Lung (tissue), 17 donors: ENCODE measurements at places on chromosomes 1 and 21. TPM values are rescaled to one million over a fixed set of nuclear protein-coding genes. Genes with fewer than 3 reads are reported as not detected.

- H3K4me1 ChIP-seq: no peaks in the 10 kb centered on the region
- no peaks in the 10 kb centered on the region for H3K27me3 ChIP-seq
- no peak overlapping the region for H3K4me3 ChIP-seq
- H3K27ac ChIP-seq: no peak overlapping the region
- H3K36me3 ChIP-seq: peaks cover 17% of the 10 kb centered on the region
- DNase-seq: no peak
These were observed 47.6 kb downstream of the KIAA0319L start for GRCh38 chr1:35509558-35509957.

Gene RHD
- not detected for total RNA-seq

DNA sequence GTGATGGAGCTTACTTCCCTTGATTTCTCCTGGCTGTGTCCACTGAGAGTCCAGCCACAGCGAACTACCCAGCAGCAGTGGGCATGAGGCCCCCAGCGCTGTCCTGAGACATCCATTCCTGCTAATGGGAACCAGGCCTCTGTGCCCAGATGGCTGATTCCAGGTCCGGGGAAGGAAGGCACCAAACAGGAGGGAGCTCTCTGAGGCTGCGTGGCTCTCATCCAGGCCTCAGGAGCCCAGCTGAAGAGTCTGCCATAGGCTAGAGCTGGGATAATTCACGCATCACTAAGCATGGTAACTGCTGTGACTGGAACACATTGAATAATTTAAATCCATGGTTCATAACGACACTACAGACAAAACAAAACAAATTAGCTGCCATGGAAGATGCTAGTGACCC, 24.7 kb upstream of the LRRC47 start:
- no peak overlapping the region for H3K4me3 ChIP-seq
- H3K27ac ChIP-seq: no peak overlapping the region
- H3K4me1 ChIP-seq: no peaks in the 10 kb centered on the region

DNA sequence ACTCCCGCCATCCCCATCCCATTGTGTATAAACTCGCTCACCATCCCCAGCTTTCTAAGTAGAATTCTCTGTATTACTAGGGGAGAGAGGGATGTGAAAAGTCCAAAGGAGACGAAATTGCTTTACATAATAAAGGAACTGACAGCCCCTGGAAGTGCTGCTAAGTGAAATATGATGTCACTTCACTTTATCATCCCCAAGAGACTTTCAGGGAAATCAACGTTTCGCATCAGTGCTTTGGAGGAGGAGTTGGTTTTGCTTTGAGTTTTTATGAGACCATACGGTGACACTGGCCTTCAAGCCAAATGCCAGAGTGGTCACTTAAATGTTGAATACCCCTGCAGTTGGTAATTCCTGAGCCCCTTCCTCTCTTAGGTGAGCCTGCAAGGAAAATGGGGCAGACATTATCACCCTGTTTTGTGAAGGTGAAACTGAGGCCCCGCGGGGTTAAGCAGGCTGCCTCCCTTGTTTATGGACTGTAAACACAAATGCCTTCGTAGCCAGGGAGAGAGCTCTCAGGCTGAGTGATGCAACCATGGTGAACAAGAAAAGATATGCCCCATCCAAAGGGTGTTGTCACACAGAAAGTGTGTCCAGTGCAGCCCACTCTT, 58.4 kb upstream of the KAZN start:
- H3K27me3 ChIP-seq: no peaks in the 10 kb centered on the region
- no peak for DNase-seq
- peaks cover 6% of the 10 kb centered on the region for H3K4me1 ChIP-seq
- no peak overlapping the region for H3K27ac ChIP-seq
- H3K4me3 ChIP-seq: no peak overlapping the region
- no peaks in the 10 kb centered on the region for H3K36me3 ChIP-seq

GRCh38 chr1:1926886-1927660, 8.0 kb upstream of the TMEM52 start:
- peaks cover 3% of the 10 kb centered on the region for H3K4me1 ChIP-seq
- no peak overlapping the region for H3K27ac ChIP-seq
- H3K4me3 ChIP-seq: no peak overlapping the region
- peaks cover 4% of the 10 kb centered on the region for H3K27me3 ChIP-seq

DNA sequence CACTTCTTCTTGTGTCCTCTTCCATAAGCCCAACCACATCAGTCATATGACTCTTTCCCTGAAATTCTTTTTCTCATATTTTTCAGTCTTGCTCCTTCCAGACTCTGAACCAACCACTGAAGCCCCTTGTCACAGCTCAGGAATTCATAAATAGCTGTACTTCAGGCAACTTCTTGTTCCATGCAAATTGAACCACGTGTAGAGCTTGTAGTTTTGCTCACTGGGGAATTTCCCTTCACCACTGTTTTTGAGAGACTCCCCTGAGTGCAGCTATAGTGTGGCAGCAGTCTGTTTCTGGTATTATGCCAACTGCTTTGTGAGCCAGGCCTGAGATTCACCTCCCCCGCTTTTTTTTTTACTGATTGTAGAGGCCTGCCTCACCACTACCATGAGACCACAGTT, 150.3 kb upstream of the SPAG17 start:
- no peak overlapping the region for H3K27ac ChIP-seq
- no peaks in the 10 kb centered on the region for H3K27me3 ChIP-seq
- no peak overlapping the region for H3K4me3 ChIP-seq
- no peaks in the 10 kb centered on the region for H3K36me3 ChIP-seq
- peak; percentile 71 for DNase-seq

- H3K4me3 ChIP-seq: no peak overlapping the region
- no peaks in the 10 kb centered on the region for H3K4me1 ChIP-seq
- DNase-seq: no peak
These were observed 349.1 kb upstream of the FMN2 start for GRCh38 chr1:239742416-239743109.

Gene LCE1C
- not detected for total RNA-seq

- H3K4me1 ChIP-seq: no peaks in the 10 kb centered on the region
- H3K36me3 ChIP-seq: no peaks in the 10 kb centered on the region
- no peak overlapping the region for H3K27ac ChIP-seq
- no peak for DNase-seq
These were observed 60.0 kb upstream of the KIAA0040 start for GRCh38 chr1:175252561-175252960.

DNA sequence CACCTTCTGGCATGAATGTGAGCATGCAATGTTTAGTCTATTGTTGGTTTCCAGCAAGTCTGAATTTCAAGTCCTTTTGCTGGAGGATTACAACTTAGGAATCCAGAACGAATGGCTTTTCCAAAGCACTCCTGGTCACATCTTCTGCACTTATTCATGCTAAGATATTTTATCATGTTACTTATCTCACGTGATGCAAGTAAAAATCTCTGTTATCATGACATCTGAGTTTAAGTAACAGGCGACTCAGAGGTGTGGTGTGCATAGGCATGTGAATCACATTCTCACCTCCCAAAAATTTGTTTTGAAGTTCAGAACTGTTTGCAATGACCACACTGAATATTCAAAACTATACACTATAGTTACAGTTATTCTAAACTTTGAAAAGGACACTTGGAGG, 204.8 kb upstream of the FGGY start:
- H3K4me3 ChIP-seq: no peak overlapping the region
- no peaks in the 10 kb centered on the region for H3K36me3 ChIP-seq
- no peak overlapping the region for H3K27ac ChIP-seq
- no peaks in the 10 kb centered on the region for H3K27me3 ChIP-seq
- H3K4me1 ChIP-seq: no peaks in the 10 kb centered on the region
- DNase-seq: no peak

- no peak overlapping the region for H3K27ac ChIP-seq
- no peaks in the 10 kb centered on the region for H3K36me3 ChIP-seq
- DNase-seq: no peak
- peaks cover 65% of the 10 kb centered on the region for H3K27me3 ChIP-seq
- H3K4me1 ChIP-seq: no peaks in the 10 kb centered on the region
These were observed 2.5 kb downstream of the WNT3A start for GRCh38 chr1:228009116-228009827.

- no peak for DNase-seq
- no peak overlapping the region for H3K27ac ChIP-seq
These were observed 7.5 kb downstream of the TRAPPC10 start for GRCh38 chr21:44019568-44019958.

Gene SKI
- 90.7 TPM for total RNA-seq

DNA sequence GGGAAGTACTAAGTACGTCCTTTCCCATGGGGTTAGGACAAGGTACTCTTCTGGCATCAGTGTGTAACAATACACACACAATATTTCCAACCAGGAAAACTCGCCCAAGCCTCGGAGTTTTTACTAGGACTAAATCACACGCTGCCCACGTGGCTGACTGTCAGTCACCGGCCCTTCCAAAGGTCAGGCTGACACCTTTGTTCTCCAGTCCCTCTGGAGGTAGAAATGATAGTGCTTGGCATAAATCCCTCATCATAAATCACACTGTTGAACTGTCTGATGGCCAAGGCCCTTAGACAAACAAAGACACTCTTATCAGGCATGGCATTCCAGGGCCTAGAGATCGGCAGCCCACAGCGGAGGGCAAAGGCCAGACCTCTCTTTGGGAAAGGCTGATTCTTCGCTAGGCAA, 16.9 kb upstream of the SLAMF9 start:
- DNase-seq: no peak
- H3K4me3 ChIP-seq: no peak overlapping the region
- no peaks in the 10 kb centered on the region for H3K36me3 ChIP-seq
- H3K27me3 ChIP-seq: no peaks in the 10 kb centered on the region

- DNase-seq: peak; percentile 40
- H3K27me3 ChIP-seq: no peaks in the 10 kb centered on the region
- H3K36me3 ChIP-seq: no peaks in the 10 kb centered on the region
- H3K4me3 ChIP-seq: no peak overlapping the region
These were observed 28.6 kb upstream of the IFNGR2 start for GRCh38 chr21:33374450-33375096.

DNA sequence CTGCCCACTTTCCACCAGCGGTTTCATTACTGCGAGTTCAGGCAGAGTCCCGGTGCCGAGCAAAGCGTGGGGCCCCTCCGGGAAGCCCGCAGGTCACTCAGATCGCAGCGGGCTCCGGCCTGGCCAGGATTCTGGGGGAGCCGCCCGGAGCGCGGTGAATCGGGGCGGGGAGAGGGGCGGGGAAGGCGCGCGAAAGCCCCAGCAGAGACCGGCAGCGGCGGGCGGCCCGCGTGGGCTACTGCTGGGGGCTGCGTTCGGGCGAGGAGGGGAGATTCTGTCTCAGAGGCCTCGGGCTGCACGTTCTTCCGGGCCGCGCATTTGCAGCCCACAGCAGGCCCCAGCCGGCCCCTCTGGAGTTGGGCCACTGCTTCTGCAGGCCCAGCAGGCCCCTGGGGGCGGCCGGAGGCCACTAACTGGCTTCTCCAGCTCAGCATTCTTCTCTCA, 64.7 kb downstream of the SCCPDH start:
- no peaks in the 10 kb centered on the region for H3K27me3 ChIP-seq
- no peak overlapping the region for H3K27ac ChIP-seq
- no peaks in the 10 kb centered on the region for H3K36me3 ChIP-seq
- H3K4me3 ChIP-seq: no peak overlapping the region
- peaks cover 14% of the 10 kb centered on the region for H3K4me1 ChIP-seq
- peak; percentile 57 for DNase-seq

DNA sequence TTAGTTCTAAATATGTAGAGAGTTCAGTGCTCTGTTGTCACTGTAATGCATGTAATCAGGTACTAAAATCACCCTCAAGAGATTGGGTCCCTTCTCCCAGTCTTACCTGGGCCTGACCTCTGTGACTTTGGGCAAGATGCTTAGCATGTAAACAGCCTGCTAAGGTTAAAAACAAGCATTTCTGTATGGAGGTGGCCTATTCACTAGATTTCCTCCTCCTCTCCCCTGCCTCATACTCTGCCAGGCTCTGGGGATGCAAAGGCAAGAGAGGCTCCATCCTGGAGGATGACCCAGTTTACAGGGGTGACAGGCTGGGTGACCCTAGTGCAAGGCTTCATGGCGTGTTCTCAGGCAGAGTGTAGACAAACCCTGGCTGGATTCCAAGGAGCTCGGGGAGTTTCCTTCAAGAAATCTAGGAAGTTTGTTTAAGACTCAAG, 28.8 kb downstream of the VANGL2 start:
- no peak overlapping the region for H3K27ac ChIP-seq
- no peaks in the 10 kb centered on the region for H3K27me3 ChIP-seq
- no peaks in the 10 kb centered on the region for H3K4me1 ChIP-seq
- DNase-seq: no peak

DNA sequence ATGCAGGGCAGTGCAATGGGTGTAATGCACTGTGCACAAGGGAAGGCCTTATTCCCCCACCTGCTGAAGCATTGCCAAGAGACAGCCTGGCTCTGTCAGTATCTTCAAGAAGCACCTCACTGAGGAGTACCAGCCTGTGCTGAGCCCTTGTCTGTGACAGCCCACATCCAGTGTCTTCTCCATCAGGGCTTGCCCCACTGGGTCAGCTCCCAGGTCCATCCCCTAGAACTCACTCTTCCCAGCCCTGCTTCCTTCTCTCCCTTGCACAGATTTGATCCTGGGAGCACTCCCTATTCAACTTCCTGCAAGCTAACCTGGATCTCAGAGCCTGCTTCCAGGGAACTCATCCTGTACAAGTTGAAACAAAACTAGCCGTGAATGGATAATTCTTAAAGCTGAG, 33.6 kb upstream of the IFNGR2 start:
- no peak for DNase-seq
- no peak overlapping the region for H3K4me3 ChIP-seq
- no peaks in the 10 kb centered on the region for H3K36me3 ChIP-seq

Gene TRPM2
- total RNA-seq: 5.9 TPM

Gene MIB2
- 41.6 TPM for total RNA-seq

GRCh38 chr1:211902624-211903291, 72.2 kb upstream of the LPGAT1 start:
- H3K36me3 ChIP-seq: no peaks in the 10 kb centered on the region
- no peaks in the 10 kb centered on the region for H3K4me1 ChIP-seq
- no peak for DNase-seq
- no peak overlapping the region for H3K27ac ChIP-seq
- no peaks in the 10 kb centered on the region for H3K27me3 ChIP-seq

Gene S100A7A
- total RNA-seq: not detected

DNA sequence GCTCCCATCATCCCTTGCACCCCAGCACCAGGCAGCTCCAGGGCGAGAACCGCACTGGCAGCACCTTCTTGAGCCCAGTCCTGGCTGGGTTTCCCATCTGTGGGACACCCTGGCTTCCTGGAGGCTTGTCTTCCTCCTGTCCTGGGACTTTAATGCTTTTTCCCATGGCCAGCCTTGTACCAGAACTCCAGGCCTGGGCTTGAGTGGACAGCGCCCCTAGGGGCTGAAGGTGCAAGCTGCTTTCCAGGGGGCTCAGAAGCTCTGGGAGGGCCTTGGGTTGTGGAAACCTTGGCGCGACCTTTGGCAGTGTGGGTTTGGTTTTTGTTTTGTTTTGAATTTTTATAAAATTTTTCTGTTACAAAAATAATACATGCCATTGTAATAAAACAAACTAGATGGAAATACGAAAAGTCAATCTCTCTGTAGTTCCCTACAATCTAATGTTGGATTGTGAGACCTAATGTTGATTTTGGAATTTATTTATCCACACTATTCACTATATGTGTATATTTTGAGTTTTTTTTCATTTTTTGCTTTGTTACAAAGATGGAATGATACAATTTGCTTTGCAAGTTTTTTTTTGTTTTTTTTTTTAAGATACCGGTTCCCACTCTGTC, 33.8 kb upstream of the RPL11 start:
- H3K4me3 ChIP-seq: no peak overlapping the region
- H3K27ac ChIP-seq: no peak overlapping the region
- H3K36me3 ChIP-seq: no peaks in the 10 kb centered on the region
- peak; percentile 46 for DNase-seq
- H3K4me1 ChIP-seq: no peaks in the 10 kb centered on the region
